ENCODE measurements at places on chromosomes 3 and 15.
A peak's percentile ranks its signal among the peaks of the same experiment; 100 is the strongest.

GRCh38 chr3:155548195-155548594 lies 196.7 kb downstream of the PLCH1 start:
- DNase-seq: peak; percentile 27
- H3K27ac ChIP-seq: no peak overlapping the region
- H3K4me3 ChIP-seq: no peak overlapping the region
- H3K4me1 ChIP-seq: no peaks in the 10 kb centered on the region
- no peaks in the 10 kb centered on the region for H3K27me3 ChIP-seq

DNA sequence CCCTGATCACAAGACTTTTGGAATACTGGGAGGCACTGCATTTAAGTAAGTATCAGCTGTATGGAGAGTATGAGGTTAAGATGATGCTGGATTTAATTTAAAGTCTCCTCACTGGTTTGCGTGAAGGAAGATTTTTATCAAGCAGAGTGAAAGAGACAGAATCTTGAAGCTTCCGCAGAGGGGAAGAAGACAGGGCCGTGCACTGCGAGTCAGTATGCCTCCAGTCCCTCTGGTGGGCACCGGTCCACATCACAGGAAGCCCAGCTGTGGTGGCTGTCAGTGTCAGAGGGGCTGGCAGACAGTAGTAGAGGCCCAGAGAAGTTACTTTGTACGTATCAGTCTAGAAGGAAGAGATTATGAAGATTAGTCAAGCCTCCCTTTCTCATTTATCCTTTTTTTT lies 379.0 kb upstream of the TPRG1 start:
- H3K4me3 ChIP-seq: no peak overlapping the region
- H3K27me3 ChIP-seq: no peaks in the 10 kb centered on the region
- H3K36me3 ChIP-seq: no peaks in the 10 kb centered on the region
- no peak overlapping the region for H3K27ac ChIP-seq
- DNase-seq: peak; percentile 45

DNA sequence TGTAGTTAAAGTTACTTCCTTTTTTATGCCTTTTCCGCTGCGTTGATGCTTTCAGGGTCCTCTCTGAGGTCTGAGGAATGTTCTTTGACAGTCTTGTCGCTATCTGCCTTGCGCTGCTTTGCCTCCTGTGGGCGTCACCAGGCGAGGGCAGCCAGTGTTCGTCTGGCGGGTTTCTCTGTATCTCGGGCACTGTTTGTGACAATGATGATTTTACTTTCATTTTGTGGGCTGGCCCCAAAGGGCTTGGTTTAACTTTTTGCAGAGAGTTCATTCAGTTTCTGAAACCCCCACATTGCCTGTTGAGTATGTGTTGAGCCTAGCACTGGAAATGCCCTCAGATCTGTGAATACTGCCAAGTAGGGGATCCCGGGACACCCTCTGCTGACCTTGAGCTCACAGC lies 24.6 kb upstream of the SACM1L start:
- no peak overlapping the region for H3K27ac ChIP-seq
- H3K4me3 ChIP-seq: no peak overlapping the region
- no peaks in the 10 kb centered on the region for H3K27me3 ChIP-seq
- DNase-seq: no peak

GRCh38 chr15:43210807-43211206 lies 10.0 kb downstream of the EPB42 start:
- no peaks in the 10 kb centered on the region for H3K4me1 ChIP-seq
- no peaks in the 10 kb centered on the region for H3K36me3 ChIP-seq
- no peaks in the 10 kb centered on the region for H3K27me3 ChIP-seq
- H3K4me3 ChIP-seq: no peak overlapping the region

- no peaks in the 10 kb centered on the region for H3K4me1 ChIP-seq
- no peaks in the 10 kb centered on the region for H3K36me3 ChIP-seq
- H3K27ac ChIP-seq: no peak overlapping the region
- no peak for DNase-seq
- H3K4me3 ChIP-seq: no peak overlapping the region
These were observed 35.2 kb downstream of the TSC22D2 start for GRCh38 chr3:150443331-150443741.

DNA sequence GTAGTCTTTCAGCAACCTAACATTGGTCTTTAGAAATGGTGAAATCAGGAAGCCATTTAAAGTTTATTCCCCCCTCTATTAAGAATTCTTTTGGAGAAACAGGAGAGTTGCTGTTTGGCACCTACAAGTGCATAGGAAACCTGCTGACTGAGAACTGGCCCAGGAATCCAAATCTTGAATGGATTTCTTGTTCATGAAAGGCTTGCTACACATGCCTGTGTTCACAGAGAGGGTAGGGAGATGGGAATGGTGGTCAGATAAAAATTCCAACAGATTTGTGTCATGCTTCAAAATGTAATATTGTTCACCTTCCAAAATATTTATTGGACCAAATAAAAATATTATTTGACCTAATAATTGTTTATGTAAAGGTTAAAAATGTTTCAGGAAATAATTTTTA lies 24.2 kb upstream of the ZPLD1 start:
- H3K36me3 ChIP-seq: no peaks in the 10 kb centered on the region
- H3K4me1 ChIP-seq: no peaks in the 10 kb centered on the region
- H3K27ac ChIP-seq: no peak overlapping the region

DNA sequence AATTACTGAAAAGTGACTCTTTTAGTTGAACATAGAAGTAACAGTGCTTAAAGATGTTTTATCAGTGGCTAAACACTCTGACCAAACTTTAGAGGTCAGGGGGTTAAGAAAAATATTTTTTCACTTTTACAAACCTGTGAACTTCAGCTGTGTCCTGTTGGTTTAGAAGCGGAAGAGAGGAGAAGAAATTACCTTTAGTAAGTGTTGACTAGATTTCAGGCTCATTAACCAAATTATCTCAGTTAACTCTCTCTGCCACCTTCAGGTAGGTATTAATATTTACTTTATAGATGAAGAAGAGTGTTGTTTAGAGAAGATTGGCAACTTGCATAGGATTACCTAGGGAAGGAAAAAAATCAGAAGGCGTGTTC lies 151.9 kb upstream of the CMC1 start:
- no peak for DNase-seq
- H3K27me3 ChIP-seq: no peaks in the 10 kb centered on the region
- H3K36me3 ChIP-seq: no peaks in the 10 kb centered on the region
- H3K4me3 ChIP-seq: no peak overlapping the region
- no peaks in the 10 kb centered on the region for H3K4me1 ChIP-seq

GRCh38 chr15:28933710-28934445 lies 48.1 kb downstream of the APBA2 start:
- no peak overlapping the region for H3K27ac ChIP-seq
- H3K36me3 ChIP-seq: no peaks in the 10 kb centered on the region

DNA sequence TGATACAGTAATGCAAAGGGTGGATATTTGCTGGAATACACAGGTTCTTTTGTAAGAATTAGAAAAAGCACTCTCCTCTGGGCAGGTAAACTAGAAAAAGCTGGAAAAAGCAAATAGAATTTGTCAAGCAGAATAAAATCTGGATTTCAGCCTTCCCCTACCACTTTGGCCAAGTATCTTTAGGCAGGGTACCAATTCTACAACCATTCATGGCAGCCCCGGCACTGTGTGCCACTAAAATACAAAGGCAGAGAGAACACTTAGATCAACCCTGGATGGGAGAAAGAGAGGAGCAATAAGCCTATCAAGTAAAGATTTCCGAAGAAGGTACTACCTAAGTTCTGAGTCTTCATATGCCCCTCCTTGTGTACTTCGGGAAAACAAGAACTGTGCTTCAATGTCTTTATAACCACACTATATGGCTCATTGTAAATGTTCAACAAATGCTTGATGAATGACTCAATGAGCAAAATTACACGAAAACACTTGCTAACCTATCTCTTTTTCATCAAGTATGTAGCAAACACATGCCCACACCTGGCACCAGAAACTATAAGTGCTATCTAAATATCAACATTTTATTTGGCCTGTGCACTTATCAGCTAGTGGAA lies 20.8 kb downstream of the STAG1 start:
- no peaks in the 10 kb centered on the region for H3K36me3 ChIP-seq
- H3K27me3 ChIP-seq: no peaks in the 10 kb centered on the region
- H3K27ac ChIP-seq: no peak overlapping the region
- DNase-seq: no peak
- no peaks in the 10 kb centered on the region for H3K4me1 ChIP-seq

- no peaks in the 10 kb centered on the region for H3K27me3 ChIP-seq
- H3K27ac ChIP-seq: no peak overlapping the region
- H3K36me3 ChIP-seq: no peaks in the 10 kb centered on the region
- peak; percentile 34 for DNase-seq
- no peaks in the 10 kb centered on the region for H3K4me1 ChIP-seq
These were observed 299.1 kb upstream of the MCTP2 start for GRCh38 chr15:93932164-93932776.

GRCh38 chr3:129620828-129621559 lies 14.5 kb upstream of the PLXND1 start:
- no peak overlapping the region for H3K27ac ChIP-seq
- no peak for DNase-seq
- no peaks in the 10 kb centered on the region for H3K36me3 ChIP-seq
- H3K4me1 ChIP-seq: no peaks in the 10 kb centered on the region
- H3K27me3 ChIP-seq: no peaks in the 10 kb centered on the region
- H3K4me3 ChIP-seq: no peak overlapping the region

GRCh38 chr3:127831723-127832172 lies 9.4 kb upstream of the MGLL start:
- no peaks in the 10 kb centered on the region for H3K36me3 ChIP-seq
- no peaks in the 10 kb centered on the region for H3K27me3 ChIP-seq
- H3K4me1 ChIP-seq: no peaks in the 10 kb centered on the region
- H3K27ac ChIP-seq: no peak overlapping the region
- peak; percentile 50 for DNase-seq
